Nasal cavity respiratory epithelium epithelial cell of viscerocranial mucosa (primary cell): ENCODE measurements at places on chromosomes 3 and 15. TPM values are rescaled to one million over a fixed set of nuclear protein-coding genes. Genes with fewer than 3 reads are reported as not detected.

Gene COL6A5
- total RNA-seq, result not detected in 2 replicates

Gene WNT7A
- total RNA-seq, result 12.6 and 13.7 TPM in 2 replicates

Gene PIERCE2
- total RNA-seq, result 1.4 and 2.1 TPM in 2 replicates

Gene DGKG
- 0.34 and 0.57 TPM in 2 replicates for total RNA-seq

Gene CGNL1
- total RNA-seq, result 1.4 and 1.9 TPM in 2 replicates

Gene SCAMP5
- total RNA-seq, result under 0.01 and 0.64 TPM in 2 replicates

Gene GOLGA6L24
- not detected in 2 replicates for total RNA-seq

Gene TGM4
- 0.28 and 0.34 TPM in 2 replicates for total RNA-seq

Gene SYNM
- total RNA-seq, result 0.68 and 1.3 TPM in 2 replicates
